Midbrain (tissue), 1 donor: ENCODE measurements at places on chromosomes 6 and 20.

DNA sequence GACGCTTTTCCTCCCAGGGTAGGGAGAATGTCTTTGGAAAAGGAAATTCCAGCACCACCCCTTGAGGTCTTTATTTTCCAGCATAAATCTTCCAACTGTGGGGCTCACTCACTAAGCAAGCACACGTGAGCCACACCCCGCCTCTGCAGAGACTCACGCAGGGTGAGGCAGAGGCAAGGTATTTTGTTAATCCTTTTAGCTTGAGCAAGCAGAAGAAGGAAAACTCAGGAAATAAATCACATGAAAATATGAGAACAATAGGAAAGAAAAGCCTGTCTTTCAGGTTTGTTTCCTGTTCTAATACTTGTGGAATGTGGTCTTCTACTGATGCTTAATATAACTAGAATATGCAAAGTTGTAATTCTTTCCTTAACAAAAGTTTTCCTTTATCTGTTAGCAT is 4.1 kb upstream of the PHACTR2 start:
- DNase-seq, result no peak

GRCh38 chr6:100452998-100453397 is 11.7 kb downstream of the SIM1 start:
- DNase-seq, result no peak

- DNase-seq, result no peak
These were observed 148.3 kb downstream of the ZNF217 start for GRCh38 chr20:53445321-53445731.

GRCh38 chr20:44518248-44518647 is 3.6 kb downstream of the SERINC3 start:
- no peak for DNase-seq
